ENCODE measurements at places on chromosomes 12 and 14. TPM values are rescaled to one million over a fixed set of nuclear protein-coding genes. Genes with fewer than 3 reads are reported as not detected.

Gene PPP1R3E
- 5.6 TPM for polyA plus RNA-seq

Gene OR4K17
- not detected for polyA plus RNA-seq

GRCh38 chr14:94632305-94632590 lies 20.1 kb downstream of the SERPINA3 start:
- no peak for DNase-seq

GRCh38 chr12:127588249-127588648 lies 678.7 kb upstream of the TMEM132C start:
- DNase-seq: no peak

DNA sequence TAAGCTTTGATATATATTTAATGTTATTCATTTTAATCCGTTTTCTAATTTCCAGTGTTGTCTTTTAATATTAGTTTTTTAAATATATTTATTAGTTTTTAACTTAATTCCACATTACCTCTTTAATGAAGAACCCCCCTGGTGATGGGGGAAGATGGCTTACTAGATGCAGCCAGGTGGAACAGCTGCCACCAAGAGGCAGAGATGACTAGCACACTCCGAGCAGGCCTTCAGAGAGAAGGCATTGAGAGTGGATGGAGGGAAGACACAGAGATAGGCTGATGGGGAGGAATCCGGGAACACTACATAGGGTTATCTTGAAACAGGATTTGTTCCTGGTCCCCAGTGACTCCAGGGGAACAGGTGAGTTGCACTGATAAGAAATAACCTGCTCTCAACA lies 771.6 kb downstream of the LRFN5 start:
- no peak for DNase-seq

DNA sequence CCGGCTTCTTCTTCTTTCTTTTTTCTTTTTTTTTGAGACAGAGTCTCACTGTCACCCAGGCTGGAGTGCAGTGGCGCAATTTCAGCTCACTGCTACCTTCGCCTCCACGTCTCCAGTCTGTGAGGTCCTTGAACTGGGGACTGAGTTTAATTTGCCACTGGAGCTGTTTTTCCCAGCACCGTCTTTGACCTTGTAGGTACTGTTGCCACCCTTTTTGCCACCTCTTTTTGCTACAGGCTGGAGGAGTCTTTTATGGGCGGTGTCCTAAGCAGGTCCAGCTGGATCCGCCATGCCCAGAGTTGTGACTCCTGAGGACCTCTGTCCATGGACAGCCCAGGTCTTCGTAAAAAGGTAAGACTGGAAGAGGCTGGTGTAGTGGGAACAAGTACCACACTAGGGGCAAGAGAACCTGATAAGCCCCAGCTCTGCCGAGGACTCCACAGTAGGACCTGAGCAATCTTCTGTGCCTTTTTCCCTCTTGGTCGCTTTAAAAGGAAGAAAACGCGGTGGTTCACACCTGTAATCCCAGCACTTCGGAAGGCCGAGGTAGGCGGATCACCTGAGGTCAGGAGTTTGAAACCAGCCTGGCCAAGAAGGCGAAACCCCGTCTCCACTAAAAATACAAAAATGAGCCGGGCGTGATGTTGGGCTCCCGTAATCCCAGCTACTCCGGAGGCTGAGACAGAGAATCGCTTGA lies 946 bp downstream of the RNU4-2 start:
- no peak for DNase-seq

- no peak for DNase-seq
These were observed 62.2 kb downstream of the TECPR2 start for GRCh38 chr14:102424923-102425322.

DNA sequence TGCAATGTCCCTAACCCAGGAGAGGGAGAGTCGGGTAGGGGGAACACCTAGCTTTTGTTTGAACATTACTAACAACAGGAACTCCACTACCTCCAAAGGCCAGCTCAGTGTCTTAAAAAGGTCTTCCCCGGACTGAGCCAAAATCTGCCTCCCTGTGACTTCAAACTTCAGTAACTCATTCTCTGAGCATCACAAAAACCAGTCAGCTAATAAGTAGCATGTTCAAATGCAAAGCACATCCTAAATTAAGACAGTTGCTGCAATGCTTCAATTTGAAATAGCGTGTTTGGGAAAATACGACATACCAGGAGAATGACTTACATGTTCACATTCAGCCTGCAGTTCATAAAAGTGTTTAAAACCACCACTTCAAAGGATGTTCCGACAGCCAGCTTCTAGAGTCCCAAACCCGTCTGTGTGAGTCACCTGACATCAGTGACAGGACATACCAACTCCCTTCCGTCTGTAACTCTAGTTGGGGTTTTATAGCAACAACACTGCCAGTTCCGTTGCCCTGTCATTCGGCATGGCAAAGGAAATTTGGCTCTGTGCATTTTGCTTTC lies 13.0 kb downstream of the ZFP36L1 start:
- DNase-seq: no peak

DNA sequence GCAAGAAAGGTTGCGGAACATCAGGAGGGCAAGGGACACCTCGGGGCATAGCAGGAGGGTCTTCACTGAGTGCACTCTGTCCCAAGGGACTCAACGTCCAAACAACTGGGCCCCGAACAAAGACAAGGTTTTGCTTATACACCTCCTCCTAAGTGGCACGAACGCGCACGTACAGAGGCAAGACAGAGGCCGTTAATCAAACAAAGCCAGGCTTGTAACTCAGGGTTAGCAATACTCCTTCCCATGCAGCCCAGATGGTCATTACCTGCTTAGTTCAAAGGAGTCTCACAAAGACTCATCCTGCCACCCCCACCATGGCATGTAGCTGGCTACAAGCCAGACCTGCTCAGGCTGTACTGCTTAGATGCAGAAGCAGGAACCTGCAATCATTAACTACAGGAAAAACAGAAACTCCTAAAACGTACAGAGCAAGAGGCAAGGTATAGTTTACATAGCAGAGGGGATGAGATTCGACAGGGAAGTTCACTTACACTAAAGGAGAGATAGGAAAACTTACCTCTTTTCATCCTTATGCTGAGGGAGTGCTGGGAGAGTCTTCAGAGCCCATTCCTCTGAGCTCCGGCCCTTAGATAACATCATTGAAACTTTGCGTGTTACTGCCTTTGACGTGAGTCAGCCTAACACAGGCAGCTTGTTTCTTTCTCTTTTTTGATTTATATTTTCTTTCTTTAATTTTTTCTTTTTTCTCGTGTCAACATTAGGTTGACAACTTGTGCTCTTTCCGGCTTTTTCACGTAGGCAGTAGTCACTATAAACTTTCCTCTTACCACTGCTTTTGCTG lies 1319.1 kb downstream of the TMEM121 start:
- DNase-seq: no peak

- no peak for DNase-seq
These were observed 975 bp upstream of the RTL1 start for GRCh38 chr14:100904307-100905087.

DNA sequence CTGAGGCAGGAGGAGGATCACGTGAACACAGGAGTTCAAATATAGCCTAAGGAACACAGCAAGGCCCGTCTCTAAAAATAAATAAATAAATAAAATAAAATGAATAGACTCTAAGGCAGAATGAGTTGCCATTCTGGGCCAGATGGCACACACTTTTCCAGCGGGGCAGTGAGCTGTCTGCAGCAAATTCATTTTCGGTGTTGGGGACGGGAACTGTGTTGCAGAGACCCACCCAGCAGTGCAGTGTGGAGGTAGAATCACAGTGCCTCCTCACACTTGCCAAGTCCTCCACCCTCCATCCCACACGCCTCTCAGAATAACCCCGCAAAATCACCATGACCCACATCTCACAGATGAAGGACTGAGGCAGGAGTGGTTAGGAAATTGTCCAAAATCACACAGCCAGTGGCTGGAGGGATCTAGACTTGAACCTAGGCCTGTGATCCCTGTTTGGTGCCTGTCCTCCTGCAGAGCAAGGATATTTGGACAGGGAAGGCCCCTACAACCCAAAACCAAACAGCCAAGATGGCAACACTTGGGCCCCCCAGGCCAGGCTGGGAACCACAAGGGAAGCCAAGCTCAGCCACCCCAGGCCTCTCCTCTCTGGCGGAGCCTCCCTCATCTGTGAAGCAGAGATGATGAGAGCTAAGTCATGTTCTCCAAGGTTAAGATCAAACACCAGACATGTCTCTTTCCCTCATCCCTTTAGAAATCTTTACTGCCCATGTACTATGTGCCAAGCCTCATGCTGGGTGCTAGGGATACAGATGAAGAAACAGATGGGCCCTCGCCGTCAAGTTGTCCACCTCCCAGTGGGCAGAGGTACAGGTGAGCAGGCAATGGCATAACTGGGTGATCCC lies 152.7 kb downstream of the DPF3 start:
- DNase-seq: no peak

DNA sequence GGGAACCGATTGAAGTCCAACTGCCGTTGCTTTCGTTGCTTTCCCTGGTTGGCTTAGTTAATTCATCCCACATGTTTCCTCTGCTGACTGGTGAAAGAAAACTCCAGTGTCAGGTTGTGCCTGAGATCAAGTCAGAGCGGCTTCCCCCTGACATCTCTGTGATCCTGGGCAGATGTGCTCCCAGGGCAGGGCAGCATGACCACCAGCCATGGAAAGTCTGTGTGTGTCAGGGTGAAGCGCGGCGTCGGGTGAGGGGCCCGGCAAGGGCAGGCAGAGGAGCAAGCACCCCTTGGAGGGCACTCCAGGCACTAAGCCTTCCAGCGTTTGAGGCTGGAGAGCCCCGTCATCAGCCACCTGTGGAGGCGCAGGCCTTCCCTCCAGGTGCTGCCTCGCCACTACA lies 54.5 kb upstream of the IGF1 start:
- DNase-seq: no peak
